Mammary epithelial cell (primary cell): ENCODE measurements at places on chromosomes 3 and 15. TPM values are rescaled to one million over a fixed set of nuclear protein-coding genes. Genes with fewer than 3 reads are reported as not detected.

The MUSTN1 gene
- 1.4 TPM in 1 of 2 replicates, not detected in the other for total RNA-seq

The TUBGCP4 gene
- total RNA-seq: 21.2 and 23.4 TPM in 2 replicates

The TM4SF1 gene
- 246 TPM for total RNA-seq

The NME9 gene
- total RNA-seq: 0.50 TPM

The SCN5A gene
- total RNA-seq: not detected

The OCA2 gene
- 0.33 TPM for total RNA-seq

The FRMD5 gene
- total RNA-seq: 12.5 and 12.6 TPM in 2 replicates

The PARP14 gene
- total RNA-seq: 10.9 and 14.6 TPM in 2 replicates

The NCBP2 gene
- 47.5 TPM for total RNA-seq

The GASK1A gene
- 2.5 TPM for total RNA-seq

DNA sequence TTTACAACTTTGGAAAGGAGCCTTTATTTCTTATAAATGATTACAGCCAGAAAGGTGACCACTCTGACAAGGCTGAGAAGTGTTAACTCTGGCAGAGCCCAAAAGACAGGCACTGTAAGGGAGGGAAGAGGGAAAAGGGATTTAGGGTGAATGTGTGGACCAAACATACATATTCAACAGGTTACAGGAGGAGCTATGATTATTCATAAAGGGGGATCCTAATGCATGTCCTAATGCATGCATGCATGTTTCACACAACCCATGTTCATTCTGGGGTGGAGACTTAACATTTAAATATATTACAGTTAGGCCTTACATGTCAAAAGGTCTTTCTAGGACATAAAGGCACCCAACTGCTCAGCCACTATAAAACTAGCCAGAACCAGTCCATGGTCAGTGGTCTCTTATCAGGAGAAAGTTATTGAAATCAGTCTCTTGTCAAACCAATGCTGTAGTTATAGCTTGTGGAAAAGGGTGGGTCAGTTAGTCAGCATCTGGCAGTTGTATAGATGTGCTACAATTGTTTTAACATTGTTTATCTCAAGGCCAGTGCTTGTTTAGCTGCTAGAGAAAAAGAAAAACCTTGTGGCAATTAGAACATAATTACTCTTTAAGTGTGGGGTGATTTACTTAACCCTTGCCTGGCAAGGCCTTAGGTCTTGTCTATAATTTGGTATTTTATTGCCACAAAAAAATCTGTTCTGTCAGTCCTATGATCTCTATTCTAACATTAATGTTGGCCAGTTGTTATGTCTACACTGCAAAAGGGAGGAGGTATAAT is 77.5 kb downstream of the RAD18 start:
- no peak for DNase-seq

DNA sequence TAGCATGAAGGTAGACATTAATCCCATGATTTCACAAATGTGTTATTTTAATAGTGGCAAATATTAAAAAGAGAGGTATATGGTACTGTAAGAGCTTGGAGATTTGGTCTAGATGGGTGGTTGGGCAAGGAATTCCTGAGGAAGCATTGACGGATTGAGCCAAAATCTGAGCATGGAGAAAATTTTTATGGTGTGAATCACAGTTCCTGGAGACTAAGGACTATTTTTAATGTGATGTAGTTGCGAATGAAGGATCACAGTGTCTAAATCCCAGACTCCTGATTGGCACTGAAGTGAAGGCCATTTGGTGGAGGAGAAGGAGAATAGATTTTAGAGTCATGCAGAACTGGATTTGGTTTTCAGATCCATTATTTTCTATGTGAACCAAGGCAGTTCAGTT is 188.7 kb upstream of the FEZF2 start:
- no peak for DNase-seq

- peak; percentile 70 for DNase-seq
These were observed 430.7 kb upstream of the CFAP20DC start for GRCh38 chr3:59480486-59480995.

- DNase-seq: no peak
These were observed 76.4 kb downstream of the CHSY1 start for GRCh38 chr15:101175401-101175800.

DNA sequence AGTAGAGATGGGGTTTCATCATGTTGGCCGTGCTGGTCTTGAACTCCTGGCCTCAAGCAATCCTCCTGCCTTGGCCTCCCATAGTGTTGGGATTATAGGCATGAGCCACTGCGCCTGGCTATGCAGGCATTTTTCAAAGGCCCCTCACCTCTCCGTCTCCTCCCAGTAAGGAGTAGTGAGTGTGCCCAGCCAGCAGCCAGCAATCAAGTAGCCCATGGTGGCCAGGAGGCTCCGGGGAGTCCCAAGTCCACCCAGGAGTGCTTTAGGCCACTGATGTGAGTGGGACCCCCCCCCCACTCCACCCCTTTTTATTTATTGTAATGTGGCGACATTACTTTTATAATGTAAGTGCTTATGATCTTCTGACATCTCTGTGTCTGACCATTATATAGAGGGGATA is 8.1 kb downstream of the ISG20 start:
- no peak for DNase-seq

DNA sequence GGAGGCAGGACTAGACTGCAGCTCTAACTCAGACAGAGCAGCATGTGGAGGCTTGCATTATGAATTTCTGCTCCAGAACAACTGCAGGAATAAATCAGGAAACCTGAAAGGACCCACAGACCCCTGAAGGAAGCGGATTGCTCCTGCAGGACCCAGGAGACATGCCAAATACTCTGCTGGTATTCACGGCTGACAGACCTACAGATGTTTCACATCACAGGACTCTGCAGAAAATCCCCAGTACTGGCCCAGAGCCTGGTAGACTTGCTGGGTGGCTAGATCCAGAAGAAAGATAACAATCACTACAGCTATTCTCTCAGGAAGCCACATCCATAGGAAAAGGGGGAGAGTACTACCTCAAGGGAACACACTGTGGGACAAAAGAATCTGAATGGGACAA is 942.1 kb downstream of the AGBL1 start:
- DNase-seq: no peak

- no peak for DNase-seq
These were observed 46.2 kb downstream of the PTH1R start for GRCh38 chr3:46923559-46924350.

GRCh38 chr3:195708061-195708460 is 12.7 kb upstream of the MUC20 start:
- DNase-seq: no peak

DNA sequence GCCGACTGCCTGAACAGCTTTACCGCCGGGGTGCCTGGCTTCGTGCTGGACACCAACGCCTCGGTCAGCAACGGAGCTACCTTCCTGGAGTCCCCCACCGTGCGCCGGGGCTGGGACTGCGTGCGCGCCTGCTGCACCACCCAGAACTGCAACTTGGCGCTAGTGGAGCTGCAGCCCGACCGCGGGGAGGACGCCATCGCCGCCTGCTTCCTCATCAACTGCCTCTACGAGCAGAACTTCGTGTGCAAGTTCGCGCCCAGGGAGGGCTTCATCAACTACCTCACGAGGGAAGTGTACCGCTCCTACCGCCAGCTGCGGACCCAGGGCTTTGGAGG is 815 bp downstream of the SPINT1 start:
- DNase-seq: no peak

GRCh38 chr15:40389824-40390595 is 7.5 kb downstream of the KNSTRN start:
- no peak for DNase-seq

DNA sequence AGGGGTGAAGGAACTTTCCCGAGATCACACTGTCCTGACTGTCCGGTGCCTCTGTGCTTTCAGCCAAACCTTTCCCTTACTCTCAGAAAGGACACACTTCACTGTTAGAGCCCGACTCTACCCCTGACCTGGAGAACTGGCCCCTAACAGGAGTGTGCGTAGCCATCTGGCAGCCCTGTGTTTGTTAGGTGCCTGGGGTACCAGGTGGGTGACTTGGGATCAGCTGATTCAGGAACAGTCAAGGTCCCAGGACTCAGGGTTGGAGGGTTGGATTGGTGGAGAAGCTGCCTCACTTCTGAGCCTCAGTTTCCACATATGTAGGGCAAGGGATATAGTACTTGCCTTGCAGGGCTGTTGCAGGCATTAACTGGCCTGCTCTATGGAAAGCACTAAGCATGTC is 98.3 kb upstream of the SLC6A11 start:
- no peak for DNase-seq

DNA sequence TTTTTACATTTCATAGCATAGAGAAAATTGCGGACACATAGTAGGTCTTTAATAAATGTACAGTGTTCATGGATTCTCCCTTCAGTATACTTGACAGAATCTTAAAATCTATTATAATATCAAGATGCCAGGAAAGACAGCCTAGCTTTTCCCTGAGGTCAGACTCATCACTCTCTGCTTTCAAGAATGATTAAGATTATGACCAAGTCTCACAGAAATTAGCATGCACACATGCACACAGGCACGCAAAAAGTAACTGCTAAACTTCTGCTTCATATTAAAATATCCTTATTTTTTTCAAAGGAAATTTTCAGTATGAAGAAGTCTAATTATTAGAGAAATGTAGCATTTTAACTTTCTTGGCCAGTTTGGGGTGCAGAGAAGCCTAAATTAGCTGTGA is 493.8 kb upstream of the NECTIN3 start:
- no peak for DNase-seq

DNA sequence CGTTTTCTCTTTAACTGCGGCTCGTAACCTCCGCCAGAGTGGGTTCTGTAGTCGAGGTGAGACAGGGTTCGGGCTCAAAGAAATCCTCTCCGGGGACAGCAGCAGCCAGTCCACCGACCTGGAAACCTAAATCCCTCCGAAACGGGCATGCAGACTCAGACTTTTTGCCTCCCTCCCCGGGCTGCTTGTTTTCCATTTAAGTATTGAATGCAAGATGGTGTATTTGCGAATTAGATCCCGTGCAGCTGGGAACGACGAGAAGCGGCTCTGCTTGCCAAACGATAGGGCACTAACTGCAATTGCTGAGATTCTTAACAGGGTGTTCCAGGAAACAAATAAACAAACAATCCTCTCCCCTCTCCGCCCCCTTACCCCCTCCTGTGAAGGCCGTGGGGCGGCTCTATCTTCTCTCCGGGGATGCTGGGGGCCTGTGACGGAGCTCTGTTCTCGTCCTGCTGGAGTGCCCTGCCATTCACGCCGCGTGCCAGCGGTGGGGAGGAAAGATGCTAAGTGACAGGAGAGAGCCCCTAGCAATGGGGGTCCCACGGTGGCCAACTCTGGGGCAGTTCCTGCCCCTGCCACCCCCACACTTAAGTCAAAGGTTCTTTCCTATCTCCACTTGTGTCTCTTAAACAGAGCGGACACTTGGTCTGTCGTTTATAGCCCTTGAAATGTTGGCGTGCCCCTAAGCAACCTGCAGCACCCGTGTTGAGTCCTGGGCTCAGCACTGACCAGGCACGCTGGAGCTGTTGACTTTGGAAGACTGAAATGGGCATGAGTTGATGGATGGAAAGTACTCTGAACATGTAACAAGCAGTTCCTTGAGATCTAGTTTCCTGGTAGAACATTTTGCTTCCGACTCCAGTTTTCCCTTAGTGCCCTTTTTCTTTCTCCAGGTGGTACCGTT is 1.3 kb upstream of the ETV5 start:
- DNase-seq: no peak

GRCh38 chr3:73719861-73720260 is 95.1 kb upstream of the PDZRN3 start:
- no peak for DNase-seq

- no peak for DNase-seq
These were observed 48.8 kb downstream of the ABHD2 start for GRCh38 chr15:89136818-89137772.

- DNase-seq: no peak
These were observed 11.2 kb upstream of the SUMF1 start for GRCh38 chr3:4478261-4478660.

GRCh38 chr15:82763361-82764116 is 42.3 kb downstream of the FSD2 start:
- DNase-seq: no peak

GRCh38 chr3:141529717-141530414 is 43.0 kb downstream of the RASA2 start:
- peak; percentile 13 for DNase-seq

DNA sequence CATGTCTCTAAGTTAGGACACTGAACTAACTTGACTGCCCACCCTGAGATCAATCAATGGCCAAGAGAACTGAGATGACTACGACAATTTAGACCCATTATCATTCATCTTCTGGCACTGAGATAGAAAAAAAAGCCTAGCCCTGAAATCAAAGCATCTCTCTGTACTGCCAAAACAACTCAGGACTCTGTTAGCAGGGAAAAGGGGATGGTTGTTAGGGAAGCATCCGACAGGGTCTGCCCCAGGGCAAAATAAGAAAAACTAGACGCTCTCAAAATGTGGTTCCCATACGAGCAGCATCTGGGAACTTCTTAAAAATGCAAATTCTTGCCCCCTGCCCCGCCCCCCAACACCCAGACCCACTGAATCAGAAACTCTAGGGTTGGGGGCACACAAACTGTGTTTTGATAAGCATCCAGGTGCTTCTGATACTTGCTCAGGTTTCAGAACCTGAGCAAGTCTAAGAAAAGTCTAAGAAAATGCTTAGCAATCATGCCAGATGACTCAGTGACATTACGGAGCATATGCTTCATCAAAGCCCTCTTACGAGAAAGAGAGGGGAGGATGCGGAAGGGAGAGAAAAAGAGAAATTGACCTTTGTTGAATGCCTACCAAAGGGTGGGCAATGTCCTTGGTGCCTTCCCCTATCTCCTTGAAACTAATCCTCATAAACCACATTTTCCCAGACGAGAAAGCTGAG is 172.8 kb upstream of the HES1 start:
- DNase-seq: no peak

DNA sequence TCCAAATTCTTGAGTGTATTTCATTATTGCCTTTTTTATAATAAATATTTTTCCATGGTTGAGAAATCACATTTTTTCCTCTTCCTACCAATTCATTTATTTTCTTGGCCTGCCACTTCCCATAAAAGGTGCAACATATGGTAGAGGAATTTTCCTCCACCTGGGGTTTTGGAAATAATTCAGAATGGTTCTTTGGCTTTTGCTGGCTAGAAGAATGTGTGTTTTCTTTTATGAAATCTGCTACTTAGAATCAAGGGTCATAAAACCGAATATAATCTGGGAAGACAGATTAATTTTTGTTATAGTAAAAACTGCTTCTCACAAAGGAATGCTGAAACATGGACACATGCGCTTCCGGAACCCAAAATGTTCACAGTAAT is 54.0 kb upstream of the POMGNT2 start:
- DNase-seq: no peak

- DNase-seq: no peak
These were observed 87.0 kb downstream of the EEFSEC start for GRCh38 chr3:128240232-128240631.
